Fibroblast of skin of back (primary cell): ENCODE measurements at places on chromosomes 2 and 18.

DNA sequence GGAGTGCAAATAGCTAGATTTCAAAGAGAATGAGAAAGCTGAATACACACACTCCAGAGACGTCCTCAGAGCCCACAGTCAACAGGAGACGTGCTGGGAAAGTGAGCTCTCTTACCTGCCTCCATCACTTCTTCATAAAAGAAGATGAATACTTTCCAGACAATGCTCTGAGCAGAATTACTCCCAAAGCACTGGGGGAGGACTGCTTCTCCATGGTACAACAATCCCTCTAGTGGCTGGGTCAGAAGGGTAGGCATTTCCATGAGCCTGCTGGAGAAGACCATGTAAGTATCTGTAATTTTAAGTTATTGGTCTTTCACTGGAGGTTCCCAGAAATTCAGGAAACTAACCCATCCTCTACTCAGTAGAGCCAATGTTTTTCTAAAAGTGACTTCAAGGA lies 190.3 kb downstream of the RBM43 start:
- DNase-seq = peak; percentile 35

GRCh38 chr2:159066541-159067156 lies 98.2 kb downstream of the TANC1 start:
- DNase-seq = no peak

- DNase-seq = peak; percentile 83
These were observed 367.7 kb upstream of the NETO1 start for GRCh38 chr18:73235491-73235890.

GRCh38 chr2:76169276-76170008 lies 458.7 kb upstream of the GCFC2 start:
- DNase-seq = no peak

DNA sequence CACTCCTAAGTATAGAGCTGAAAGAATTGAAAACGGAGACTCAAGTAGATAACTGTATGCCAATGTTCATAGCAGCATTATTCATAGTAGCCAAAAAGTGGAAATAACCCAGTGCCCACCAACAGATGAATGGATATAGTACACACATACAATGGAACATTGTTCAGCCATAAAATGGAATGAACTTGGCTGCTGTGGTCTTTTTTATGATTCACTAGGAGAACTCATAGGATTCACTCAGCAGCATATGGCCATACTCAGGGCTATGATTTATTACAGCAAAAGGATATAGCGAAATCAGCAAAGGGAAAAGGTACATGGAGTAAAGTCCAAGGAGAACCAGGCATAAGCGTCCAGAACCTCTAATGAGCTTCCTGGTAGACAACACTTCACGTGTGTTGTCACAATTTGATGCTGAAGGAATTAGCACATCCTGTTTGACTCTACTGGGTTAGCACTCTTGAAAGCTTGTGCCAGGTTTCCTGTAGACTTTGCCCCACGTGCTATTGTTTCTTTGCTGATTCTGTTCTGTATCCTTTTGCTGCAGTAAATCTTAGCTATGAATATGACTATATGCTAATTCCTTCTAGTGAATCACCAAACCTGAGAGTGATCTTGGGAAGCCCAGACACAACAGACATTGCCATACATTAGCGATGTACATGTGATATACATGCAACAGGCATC lies 15.7 kb downstream of the SPC25 start:
- no peak for DNase-seq

GRCh38 chr18:12317664-12318333 lies 9.8 kb downstream of the TUBB6 start:
- DNase-seq = peak; percentile 68

DNA sequence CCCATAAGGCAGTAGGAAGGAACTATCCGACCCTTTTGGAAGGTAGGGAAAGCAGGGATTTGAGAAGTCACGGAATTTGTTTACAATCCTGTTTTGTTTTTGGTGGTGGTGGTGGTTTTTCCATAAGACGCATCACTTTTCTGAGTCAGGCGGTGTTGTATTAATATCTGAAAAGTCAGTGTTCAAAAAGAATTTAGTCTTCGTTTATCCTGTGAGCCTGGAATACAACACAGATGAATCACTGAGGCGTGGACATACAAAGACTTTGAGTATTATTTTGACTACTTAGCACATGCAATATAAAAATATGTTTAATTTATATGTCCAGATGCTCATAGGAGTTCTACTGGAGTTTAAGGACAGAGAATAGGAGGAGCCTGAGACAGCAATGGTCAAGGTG lies 785 bp downstream of the ZNF892 start:
- peak; percentile 62 for DNase-seq

GRCh38 chr18:8957731-8958130 lies 144.8 kb upstream of the NDUFV2 start:
- DNase-seq = no peak

GRCh38 chr18:74310411-74310810 lies 5.2 kb upstream of the C18orf63 start:
- peak; percentile 47 for DNase-seq

DNA sequence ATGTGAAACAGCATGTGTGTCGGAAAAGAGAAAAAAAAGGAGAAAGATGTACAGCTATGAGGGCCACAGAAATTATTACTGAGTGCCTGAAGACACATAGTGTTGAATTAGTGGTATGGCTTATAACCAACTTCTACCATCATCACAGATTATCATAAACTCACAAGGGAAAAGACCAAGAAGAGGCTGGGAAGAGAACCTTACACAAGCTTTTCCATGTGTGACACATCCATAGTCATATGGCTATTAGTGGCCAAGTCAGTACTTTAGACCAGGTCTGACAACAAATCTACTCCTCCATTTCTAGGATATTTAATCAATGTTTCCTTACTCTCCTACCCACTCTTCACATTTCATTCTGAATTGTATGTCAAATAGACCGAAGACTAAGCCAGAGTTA lies 3.5 kb upstream of the GALNT5 start:
- peak; percentile 6 for DNase-seq

DNA sequence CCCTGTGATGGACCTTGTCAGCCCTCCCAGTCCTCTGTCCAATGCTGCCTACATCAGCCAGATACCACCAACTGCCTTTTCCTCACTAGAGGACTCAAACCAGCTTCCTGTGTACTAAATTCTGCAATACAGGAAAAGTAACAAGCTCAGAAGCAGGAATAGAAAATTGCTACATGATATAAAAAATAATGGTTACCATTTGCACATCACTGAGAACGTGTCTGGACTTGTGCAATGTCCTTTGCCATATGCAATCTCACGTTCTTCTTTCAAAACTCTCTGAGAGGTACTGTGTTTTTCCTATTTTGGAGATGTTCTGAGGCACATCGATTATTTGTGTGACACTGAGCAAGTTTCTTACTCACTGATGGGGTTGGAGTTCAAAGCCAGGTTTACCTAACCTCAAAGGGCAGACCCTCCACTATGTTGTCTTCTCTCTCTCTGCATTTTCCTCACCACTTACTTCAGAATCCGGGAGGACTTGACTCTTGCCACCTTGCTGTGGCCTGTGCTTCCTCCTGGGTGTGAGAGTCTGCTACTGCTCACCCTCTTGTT lies 12.1 kb downstream of the UPP2 start:
- no peak for DNase-seq

DNA sequence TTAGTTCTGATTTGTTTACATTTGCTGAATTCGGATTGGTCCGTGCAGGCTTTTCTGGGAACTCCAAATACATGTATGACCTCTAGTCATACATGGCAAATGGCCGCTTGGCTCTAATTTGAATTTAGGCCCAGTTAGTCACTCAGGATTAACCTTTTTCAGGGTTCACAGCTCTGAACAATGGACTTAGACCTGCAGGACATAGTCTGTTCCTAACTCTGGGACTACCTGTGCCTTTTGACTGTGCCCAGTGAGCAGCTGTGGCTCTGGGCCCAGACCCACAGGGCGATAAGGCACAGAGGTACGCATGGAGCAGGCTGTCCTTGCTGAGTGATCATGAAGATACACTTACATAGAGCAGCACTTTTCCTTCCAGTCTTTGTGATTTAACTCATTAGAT lies 28.5 kb downstream of the IL37 start:
- no peak for DNase-seq

GRCh38 chr2:237706257-237706656 lies 78.9 kb downstream of the LRRFIP1 start:
- no peak for DNase-seq

GRCh38 chr2:129876541-129876940 lies 102.9 kb upstream of the RAB6C start:
- DNase-seq = no peak

DNA sequence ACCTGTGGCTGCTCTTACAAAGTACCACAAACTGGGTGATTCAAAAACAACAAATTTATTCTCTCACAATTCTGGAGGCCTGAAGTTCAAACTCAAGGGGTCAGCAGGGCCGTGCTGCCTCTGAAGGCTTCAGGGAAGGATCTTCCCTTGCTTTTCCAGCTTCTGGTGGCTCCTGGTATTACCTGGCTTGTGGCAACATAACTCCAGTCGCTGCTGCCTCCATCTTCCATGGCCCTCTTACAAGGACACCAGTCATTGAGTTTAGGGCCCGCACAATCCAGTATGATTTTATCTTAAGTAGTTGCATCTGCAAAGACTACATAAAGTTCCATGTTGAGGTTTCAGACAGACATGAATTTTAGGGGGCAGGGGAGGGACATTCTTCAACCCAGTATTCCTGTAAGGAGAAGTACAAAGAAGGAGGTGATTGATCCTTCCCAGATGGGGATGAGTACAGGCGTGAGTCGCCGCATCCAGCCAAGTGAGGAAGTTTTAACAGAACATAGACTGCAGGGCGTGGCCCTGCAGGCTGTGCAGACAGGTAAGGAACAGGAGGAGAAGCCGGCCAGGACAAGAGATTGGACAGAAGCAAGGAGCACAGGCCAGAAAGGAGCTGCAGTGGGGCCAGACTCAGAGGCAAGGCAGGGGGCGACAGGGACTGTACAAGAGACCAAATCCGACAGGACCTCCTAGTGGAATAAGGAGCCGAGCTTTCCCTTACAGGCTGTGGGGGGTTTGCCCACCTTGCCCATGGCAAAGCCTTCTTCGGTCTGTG lies 44.4 kb upstream of the BZW1 start:
- DNase-seq = no peak

DNA sequence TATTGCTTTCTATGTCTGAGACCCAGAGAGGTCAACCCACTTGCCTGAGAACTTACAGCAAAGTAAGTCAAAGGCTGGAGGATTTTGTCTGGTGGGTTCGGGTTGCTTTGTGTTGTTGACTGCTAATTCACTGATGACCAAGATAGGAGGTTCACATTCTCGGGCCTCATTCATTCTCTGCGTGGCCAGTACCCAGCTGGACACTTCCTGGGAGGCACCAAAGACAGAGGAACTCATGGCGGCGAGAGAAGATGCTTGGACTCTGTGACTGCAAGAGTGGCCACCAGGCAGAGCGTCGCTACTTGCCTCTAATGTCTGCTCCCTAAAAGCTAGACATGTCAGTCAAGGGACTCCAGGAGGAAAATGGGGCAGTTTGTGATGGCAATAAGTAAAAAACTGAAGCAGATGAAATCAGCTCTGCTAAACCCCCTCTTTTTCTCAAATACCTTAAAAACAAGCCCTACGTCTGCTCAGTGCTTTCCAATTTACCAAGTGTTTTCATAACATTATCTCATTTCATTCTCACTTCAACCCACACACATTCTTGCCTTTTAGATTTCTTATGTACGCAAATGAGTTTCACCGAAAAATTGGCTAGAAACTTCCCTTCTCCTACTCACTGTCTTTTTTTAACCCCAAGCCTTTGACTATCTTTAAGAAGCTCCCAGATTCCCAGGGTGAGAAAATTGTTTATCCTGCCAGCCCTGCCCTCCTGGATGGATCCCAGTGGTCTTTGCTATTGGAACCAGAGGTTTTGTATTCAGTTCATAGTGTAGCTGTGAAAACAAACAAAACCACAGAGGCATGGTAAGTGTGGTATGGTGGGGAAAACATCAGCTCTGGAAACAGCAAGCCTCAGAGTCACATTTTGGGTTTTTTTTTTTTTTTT lies 4.9 kb upstream of the LBH start:
- DNase-seq = peak; percentile 85

DNA sequence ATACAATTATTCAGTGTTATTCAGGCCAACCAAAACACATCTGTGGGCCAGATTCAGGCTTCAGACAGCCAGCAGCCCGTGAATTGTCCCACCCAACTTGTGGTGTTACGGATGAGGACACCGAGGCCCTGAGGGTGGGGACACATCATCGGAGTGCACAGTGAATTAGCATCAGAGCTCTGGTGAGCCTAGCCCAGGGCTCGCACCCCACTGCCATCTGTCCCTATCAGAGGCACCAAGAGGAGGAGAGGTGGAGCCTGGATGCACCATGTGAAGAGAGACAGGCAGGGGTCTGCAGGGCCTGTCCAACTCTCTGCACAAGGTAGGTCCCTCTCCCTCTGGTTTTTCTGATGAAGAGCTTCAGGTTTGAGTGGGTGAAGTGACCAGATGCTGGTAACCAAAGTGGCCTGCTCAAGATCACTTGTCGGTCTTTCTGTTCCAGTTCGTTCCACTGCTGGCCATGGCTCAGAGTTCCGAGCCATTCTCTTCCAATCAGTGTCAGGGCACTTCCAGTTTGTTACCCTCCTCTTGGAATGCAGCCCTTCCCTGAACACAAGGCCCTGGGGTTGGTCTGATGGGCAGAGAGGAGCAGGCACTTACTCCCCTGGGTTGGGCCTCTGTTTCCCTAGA lies 14.8 kb upstream of the GLI2 start:
- DNase-seq = peak; percentile 46
